ENCODE measurements at places on chromosomes 16 and 17. TPM values are rescaled to one million over a fixed set of nuclear protein-coding genes. Genes with fewer than 3 reads are reported as not detected.

- peak overlapping the region; percentile 19 for H3K27ac ChIP-seq
- H3K4me1 ChIP-seq = peaks cover 38% of the 10 kb centered on the region
- no peak for DNase-seq
- H3K4me3 ChIP-seq = peak overlapping the region; percentile 96
Measured at GRCh38 chr17:7010523-7010922, 1.9 kb upstream of the RNASEK start.

DNA sequence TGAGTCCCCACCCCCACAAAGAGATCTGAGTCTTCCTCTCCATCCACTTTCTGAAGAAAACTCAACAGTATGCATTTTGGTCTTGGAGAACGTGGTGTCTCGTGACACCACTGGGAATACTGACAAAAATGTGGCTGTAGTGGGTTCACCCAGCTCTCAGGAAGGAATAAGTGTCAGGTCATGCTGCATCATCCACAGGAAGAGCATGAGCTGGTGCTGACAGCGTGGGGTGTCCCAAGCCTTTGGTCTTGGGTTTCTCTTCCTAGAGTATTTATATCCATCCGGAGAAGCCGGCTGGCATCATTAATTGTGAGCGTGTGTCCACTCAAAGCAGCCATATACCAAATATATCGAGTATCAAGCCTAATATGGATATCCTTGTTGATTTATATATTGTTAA, 55.9 kb downstream of the C17orf67 start:
- no peak for DNase-seq
- H3K4me1 ChIP-seq = peaks cover 23% of the 10 kb centered on the region
- no peak overlapping the region for H3K4me3 ChIP-seq
- no peaks in the 10 kb centered on the region for H3K36me3 ChIP-seq
- H3K27me3 ChIP-seq = no peaks in the 10 kb centered on the region

DNA sequence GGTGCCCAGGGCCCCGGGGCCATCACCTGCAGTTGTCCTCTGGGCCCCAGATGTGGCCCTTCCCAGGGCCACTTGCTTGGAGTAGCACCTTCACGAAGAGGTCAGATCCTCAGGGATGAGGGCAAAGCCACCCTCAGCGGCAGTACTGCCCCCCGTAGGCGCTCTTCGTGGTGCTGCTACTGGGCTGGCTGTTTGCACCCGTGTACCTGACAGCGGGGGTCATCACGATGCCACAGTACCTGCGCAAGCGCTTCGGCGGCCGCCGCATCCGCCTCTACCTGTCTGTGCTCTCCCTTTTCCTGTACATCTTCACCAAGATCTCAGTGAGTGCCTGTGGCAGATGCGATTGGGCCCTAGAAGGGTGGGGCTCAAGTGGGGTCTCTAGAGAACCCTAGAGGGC, 2.6 kb downstream of the SLC5A2 start:
- H3K4me3 ChIP-seq = no peak overlapping the region
- no peak for DNase-seq
- no peak overlapping the region for H3K27ac ChIP-seq
- peaks cover 23% of the 10 kb centered on the region for H3K27me3 ChIP-seq

DNA sequence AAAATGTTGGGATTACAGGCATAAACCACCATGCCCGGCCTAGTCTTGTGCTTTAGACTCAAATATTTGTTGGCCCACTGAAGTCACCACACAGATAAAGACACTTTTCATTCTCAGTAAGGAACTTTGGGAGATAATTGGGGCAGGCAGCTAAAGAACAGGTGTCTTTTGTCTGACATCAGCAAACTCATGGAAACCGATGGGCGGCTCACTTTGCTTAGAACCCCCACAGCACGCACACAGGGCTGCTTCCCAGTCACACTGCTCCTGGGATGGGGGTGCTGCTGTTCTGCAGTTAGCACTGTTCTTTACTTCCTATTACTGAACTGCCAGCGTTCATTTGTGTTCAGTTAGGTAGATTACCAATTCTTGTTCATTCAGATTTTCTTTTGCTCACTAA, 18.0 kb upstream of the BRCA1 start:
- H3K4me3 ChIP-seq = no peak overlapping the region

DNA sequence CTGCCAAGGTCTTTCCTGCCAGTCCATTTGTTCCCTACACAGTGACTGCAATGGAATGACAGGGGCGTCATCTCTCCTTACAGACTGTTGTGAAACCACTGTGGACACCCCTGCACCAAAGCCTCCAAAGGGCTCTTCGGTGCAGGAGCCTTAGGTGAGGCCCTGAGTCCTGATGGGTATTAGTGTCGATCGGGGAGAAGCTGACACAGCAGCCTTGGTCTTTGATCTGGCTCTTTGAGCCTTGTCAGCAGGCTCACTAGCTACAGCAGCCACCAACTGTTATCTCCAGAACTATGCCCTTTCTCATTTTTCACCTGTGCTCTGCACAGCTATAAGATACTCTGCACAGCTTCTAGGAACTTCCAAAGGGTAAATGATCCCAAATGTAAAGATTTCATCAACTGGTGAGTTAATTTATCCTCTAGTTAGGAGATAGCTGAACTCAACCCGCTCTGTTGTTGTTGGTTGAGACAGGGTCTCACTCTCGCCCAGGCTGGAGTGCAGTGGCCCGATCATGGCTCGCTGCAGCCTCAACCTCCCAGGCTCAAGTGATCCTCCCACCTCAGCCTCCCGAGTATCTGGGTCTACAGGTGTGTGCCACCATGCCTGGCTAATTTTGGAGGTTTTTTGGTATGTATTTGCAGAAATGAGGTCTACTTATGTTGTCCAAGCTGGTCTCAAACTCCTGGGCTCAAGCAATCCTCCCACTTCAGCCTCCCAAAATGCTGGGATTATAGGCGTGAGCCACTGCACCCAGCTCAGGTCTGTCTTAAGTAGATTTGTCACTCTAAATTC, 19.7 kb downstream of the G6PC1 start:
- H3K27me3 ChIP-seq = peaks cover 18% of the 10 kb centered on the region
- DNase-seq = no peak
- peaks cover 7% of the 10 kb centered on the region for H3K4me1 ChIP-seq
- no peaks in the 10 kb centered on the region for H3K36me3 ChIP-seq
- H3K4me3 ChIP-seq = no peak overlapping the region
- no peak overlapping the region for H3K27ac ChIP-seq

- no peak for DNase-seq
- H3K36me3 ChIP-seq = peaks cover 47% of the 10 kb centered on the region
- no peaks in the 10 kb centered on the region for H3K27me3 ChIP-seq
- H3K4me3 ChIP-seq = peak overlapping the region; percentile 10
- peaks cover 66% of the 10 kb centered on the region for H3K4me1 ChIP-seq
Measured at GRCh38 chr16:69465881-69466280, 41.5 kb downstream of the CYB5B start.

DNA sequence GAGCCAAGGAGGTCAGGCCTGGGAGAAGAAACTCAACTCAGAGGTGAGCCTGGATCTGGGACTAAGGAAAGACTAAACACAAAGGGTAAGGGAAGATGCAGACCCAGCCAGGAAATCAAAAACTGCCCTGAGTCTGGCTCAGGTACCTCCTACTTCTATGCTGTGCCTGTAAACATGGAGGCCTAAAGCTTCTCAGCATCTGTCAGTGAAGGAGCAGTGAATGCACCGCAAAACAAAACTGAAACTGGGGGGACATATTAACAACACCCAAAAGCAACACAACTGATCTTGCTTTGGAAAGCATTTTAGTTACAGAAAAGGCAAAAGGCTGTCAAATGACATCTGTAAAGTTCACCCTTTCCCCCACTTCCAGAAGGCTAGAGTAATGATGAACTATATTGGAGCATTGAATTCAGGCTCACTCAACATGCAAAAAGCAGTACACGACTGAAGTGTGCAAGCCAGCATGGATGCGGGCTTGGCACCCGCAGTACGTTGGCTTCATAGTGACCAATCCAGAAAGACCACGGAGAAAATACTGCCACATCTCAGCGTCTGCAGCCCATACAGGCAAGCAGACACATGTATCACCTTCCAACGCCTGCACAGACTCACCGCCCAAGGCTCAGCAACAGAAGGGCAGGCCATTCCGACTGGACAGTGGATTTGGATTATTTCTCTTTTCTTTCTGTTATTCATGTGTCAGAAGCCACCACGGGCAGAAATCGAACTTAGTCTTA, 3.8 kb downstream of the TBC1D16 start:
- H3K4me3 ChIP-seq = no peak overlapping the region
- no peak for DNase-seq
- no peak overlapping the region for H3K27ac ChIP-seq
- H3K27me3 ChIP-seq = peaks cover 33% of the 10 kb centered on the region

- H3K4me3 ChIP-seq = no peak overlapping the region
- H3K4me1 ChIP-seq = peaks cover 23% of the 10 kb centered on the region
- no peaks in the 10 kb centered on the region for H3K36me3 ChIP-seq
- peaks cover 3% of the 10 kb centered on the region for H3K27me3 ChIP-seq
- no peak overlapping the region for H3K27ac ChIP-seq
Measured at GRCh38 chr16:84808826-84809225, 11.0 kb upstream of the CRISPLD2 start.

GRCh38 chr16:69049603-69050375, 55.7 kb upstream of the HAS3 start:
- H3K27me3 ChIP-seq = no peaks in the 10 kb centered on the region
- DNase-seq = no peak
- no peak overlapping the region for H3K4me3 ChIP-seq
- peaks cover 3% of the 10 kb centered on the region for H3K4me1 ChIP-seq

The CCL17 gene
- total RNA-seq = 0.37 TPM

The EMP2 gene
- total RNA-seq = 0.09 TPM

The IGFALS gene
- not detected for total RNA-seq

The APPBP2 gene
- 23.2 TPM for total RNA-seq
